Stimulated activated CD4-positive, alpha-beta T cell treated with anti-CD3 and anti-CD28 coated beads, Interleukin-1b, Interleukin-23, amount 100 ng/mL, for 1 hour (primary cell): ENCODE measurements at places on chromosomes 3 and 15.
A peak's percentile ranks its signal among the peaks of the same experiment; 100 is the strongest.

DNA sequence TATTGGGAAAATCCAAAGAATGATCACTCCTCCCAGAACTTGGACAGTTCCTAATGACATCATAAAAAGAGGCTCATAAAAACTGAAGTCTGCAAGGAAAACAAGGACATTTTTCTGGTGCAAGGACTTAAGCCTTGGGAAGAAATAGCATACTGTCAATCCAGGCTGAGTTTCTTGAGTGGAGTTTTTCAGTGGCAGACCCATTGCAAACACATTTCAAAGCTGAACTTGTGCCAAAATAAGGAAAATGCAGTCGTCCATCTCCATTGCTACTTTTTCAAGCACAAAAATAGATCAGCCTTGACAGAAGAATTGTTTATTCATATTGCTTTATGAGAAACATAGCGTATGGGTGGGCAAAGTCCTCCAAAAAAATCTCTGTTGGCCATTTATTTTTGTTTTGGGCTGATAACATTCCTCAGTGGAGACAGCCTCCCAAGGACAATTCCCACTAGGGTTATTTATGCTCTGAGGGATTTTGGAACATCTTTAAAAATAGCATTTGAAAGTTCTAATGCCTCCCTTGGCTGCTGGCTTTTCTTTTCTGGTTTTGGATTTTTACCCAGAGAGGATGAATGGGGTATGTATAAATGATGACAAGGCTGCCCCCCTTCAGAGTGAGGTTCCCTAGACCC, 220.0 kb downstream of the CADPS start:
- no peak for DNase-seq

- DNase-seq, result no peak
Measured at GRCh38 chr3:107124885-107125284, 252.4 kb upstream of the CCDC54 start.

GRCh38 chr15:92719021-92719420, 63.4 kb upstream of the FAM174B start:
- no peak for DNase-seq

- DNase-seq, result no peak
Measured at GRCh38 chr3:162400697-162401096, 904.1 kb downstream of the OTOL1 start.

- no peak for DNase-seq
Measured at GRCh38 chr15:35260941-35261340, 175.8 kb upstream of the NANOGP8 start.

- DNase-seq, result no peak
Measured at GRCh38 chr3:24052446-24052845, 107.4 kb downstream of the NR1D2 start.

DNA sequence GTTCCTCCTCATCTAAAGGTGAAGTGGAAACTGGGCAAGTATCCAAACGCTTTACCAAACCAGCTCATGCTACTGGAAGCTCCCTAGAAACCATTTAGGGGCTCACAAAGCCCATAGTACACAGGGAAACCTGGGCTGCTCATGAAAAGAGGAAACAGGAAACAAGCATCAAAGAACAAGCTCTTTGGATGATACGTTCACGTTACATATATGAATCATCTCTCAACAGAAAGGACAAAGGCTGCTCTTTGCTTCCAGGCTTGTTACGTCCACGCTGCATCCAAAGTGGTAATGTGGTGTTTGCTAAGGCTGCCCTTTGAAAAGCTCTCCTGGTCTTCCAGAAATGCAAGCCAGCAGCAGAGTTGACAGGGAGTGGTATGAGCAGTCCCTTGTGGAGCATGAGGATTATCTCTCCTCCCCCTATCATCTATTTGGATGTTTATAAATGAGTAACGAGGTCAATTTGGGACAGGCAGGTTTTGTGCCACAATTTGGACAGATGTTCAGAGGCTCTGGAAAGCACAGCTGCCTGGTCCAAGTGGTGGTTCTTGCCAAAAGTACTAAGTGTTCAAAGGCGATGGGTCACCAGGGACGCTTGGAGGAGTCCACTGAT, 98.0 kb upstream of the RORA start:
- DNase-seq, result no peak

- no peak for DNase-seq
Measured at GRCh38 chr3:18765662-18766061, 340.5 kb upstream of the SATB1 start.

DNA sequence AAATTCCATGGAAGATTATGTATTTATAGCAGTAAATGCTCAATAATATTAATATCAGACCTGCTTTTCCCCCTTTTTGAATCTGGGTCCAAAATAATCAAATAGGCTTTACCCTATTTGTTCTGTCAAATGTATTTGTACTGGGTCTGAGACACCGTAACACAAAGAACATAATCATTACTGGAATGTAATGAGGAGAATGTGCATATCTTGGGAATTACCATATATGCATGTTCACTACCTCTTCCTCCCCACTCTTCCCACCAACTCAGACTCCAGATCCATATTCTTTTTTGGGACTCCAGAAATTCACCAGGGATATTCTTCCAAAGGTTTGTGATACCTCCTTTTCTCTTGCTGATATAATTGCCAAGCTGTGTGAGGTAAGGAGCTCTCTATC, 237.1 kb downstream of the KCNMB2 start:
- DNase-seq, result no peak

- DNase-seq, result no peak
Measured at GRCh38 chr15:98803228-98804056, 155.1 kb downstream of the IGF1R start.

DNA sequence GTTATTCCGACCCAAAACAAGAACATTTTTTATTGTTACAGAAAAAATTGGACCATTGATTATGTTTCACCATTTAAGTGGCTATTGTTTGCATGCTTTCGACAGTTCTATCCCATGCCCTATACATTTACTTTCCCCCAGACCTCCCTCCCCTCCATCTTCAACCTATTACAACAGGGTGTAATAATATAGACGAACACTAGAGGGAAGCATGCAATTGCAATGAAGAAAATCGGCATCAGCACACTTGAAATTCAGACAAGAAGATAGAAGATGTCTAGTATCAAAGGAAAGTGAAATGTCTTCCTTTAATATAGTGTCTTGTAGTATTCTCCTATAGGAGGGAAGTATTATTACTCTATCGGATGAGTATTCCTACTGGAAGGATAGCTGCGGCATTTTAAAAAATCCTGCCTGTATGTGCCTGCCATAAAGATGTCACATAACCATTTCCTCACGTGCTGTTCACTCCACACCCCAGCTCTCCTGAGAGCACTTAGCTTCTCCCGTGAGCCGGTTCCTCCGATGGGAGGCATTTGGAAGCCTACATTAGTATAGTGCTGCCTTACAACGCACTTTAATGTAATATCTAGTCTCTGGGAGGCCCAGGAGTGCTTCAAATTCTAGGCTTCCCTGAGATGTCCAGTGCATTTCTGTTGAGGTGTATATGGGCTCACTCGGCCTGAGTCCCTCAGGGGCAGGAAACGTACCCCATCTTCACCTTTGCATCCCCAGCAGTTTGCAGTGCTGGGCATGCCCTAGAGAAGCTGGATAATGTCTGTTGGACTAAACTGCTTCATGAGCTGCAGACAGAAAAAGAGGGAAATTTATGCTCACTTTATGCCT, 17.8 kb upstream of the ERICH6 start:
- no peak for DNase-seq

DNA sequence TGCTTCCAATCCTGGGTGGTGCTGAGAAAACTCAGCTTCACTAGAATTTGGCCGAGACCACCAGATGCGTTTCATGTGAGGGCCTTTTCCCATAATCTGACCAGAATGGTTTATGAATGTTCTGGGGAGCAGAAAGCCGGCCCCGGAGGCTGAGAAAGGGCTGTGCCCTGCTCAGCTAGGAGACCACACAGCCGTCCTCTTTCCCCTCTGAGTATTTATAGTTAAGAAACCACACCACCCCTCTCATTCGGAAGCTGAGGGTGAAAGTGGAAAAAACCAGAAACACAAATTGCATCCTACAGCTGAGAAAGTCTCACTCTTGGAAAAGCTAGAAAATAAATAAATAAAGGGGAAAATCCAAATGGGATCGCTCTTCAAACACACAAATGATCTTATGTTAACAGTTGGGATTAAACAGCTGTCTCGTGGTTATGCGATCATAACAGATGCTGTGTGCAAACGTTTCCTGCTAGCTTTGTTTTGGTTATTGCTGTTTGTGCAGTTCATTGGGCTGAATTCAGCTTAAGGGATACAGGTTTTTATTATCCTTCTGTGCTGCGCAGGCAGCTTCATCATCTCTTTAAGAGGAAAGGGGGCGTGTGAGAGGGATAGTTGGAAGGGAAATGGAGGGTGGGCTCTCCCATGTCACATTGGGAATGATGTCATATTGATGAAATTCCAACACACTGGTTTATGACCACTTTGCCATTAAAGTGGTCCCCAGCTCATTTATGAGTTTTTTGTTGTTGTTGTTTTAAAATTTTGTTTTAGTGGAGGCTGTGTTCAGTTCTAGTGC, 1026.2 kb upstream of the NR2F2 start:
- DNase-seq, result no peak

- DNase-seq, result no peak
Measured at GRCh38 chr3:54137311-54137710, 15.0 kb downstream of the CACNA2D3 start.

GRCh38 chr15:63008333-63009049, 34.1 kb upstream of the TPM1 start:
- DNase-seq, result no peak

DNA sequence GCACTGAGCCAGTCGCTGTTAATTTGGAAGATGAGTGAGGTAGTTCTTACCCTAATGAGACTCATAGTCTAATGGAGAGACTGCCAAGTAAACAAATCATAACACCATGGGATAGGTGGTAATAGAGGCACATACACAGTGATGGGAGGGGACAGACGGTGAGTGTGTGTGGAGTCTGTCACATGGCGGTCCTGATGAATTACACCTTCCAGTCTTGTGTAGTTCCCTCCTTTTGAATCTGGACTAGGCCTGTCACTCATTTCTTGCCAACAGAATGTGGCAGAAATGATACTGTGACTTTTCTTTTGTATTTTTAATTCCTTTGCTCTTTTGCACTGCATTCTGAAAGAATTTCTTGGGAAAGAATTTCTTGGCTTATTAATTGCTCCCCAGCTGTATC, 78.1 kb downstream of the NR1D2 start:
- no peak for DNase-seq

- peak; percentile 16 for DNase-seq
Measured at GRCh38 chr3:39378088-39378487, 5.1 kb upstream of the SLC25A38 start.

DNA sequence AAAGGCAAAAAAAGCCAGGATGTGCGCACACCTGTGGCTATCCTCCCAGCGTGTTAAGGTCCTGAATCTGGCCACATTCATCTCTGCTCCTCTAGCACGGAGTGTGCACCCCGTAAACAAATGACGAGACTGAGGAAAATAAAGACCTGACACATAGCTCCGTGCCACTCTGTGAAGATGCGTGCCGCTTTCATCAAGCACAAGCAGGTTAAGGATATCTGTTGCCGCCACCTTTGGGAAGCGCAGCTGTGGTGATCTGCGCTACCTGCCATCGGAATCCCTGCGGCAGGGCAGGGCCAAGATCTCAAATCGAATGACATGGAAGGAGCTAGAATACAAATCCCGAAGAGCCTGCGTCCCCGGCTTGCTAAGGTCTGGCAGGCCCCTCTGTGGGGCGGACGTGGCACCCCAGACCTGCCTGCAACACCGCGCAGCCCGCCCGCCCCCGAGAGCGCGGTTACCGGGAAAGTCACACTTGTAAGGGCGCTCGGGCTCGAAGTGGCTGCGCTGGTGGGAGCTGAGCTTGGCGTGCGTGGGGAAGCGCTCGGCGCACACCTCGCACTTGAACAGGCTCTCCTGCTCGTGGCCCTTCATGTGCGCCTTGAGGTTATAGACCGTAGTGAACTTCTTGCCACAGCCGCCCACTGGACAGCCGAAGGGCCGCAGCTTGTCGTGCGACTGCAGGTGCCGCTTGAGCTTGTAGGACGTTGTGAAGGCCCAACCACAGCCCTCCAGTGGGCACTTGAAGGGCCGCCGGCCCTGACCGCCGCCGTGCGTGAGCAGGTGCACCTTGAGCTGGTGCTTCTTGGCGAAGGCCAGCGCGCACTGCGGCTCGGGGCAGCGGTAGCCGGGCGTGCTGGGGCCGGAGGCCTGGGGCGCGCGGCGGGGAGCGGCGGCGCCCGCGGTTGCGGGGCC, 936 bp downstream of the ZXDC start:
- DNase-seq, result peak; percentile 4

DNA sequence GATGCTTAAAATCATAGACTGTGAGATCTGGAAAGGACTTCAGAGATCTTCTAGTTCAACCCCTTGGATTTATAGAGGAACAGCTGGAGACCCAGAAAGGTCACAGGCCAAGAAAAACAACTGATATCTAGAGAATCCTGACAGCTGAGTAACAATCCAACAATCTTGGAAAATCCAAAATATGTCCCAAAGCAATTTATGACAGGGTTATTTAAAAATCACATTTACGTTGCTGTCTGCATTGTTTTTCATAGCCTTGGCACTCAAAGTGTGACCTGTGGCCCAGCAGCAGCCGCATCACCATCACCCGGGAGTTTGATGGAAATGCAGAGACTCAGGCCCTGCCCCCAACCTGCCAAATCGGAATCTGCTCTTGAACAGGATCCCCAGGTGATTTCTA, 78.8 kb downstream of the FBN1 start:
- DNase-seq, result no peak

GRCh38 chr15:73934281-73934680, 8.0 kb downstream of the LOXL1 start:
- DNase-seq, result no peak

DNA sequence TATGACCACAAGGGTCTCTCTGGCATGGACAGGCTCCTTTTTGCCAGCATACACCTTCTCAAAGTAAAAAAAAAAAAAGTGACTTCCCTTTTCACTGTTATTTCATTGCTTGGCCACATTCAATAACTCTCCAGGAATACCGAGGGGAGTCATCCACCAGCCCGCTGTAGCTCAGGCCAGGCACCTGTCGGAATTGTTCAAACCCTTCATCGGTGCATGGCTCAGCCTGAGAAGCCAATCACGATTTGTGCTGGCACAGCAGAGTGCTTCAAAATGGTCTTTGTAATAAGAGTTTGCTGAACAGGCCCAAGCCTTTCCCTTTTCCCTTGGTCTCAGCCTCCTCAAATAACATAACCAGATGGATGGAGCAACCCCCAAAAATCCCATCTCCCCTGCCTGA, 145.4 kb downstream of the PDZRN3 start:
- no peak for DNase-seq

DNA sequence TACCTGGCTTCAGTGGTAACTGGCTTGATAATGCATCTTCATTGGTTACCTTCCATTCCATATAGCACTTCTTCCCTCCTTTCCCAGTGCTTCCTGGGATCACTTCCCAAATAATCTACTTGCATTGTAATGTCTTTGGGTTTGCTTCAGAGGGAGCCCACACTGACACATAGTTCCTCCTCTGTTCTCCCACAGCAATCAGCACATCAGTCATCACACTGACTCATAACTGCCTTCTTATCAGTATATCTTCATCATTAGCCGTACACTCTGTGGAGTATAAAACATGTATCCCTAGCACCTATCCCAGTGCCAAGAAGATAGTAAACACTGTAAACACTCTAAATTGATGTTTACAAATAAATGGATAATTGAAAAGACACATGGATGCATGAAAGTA, 91.4 kb upstream of the SCN10A start:
- no peak for DNase-seq

GRCh38 chr3:11203961-11204360, 49.7 kb downstream of the HRH1 start:
- no peak for DNase-seq

- DNase-seq, result no peak
Measured at GRCh38 chr3:44648564-44649229, at the start of gene ZNF35. Gene ZNF35, plus strand, starts transcription at chr3:44648732. Its CDS starts 2,336 bp downstream, at chr3:44651068.

GRCh38 chr3:104385421-104385820, 981.3 kb upstream of the ALCAM start:
- DNase-seq, result no peak

GRCh38 chr3:43341788-43342187, 55.4 kb downstream of the SNRK start:
- DNase-seq, result no peak

GRCh38 chr3:60399861-60400845, 851.1 kb downstream of the FHIT start:
- no peak for DNase-seq
